ENCODE measurements at places on chromosomes 5 and 9.

DNA sequence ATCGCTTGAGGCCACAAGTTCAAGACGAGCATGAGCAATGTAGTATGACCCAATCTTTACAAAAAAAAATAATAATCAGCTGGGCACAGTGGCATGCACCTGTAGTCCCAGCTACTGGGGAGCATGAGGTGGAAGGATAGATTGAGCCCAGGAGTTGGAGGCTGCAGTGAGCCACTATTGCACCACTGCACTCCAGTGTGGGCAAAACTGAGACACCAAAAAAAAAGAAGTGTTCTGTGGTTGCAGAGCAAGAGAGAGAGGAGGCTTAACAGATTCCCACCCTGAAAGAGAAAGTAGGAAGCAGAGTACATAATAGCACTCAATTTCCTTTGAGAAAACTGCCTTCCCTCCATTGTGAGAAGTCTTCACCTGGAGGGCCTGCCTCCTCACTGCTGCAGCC, 52.6 kb downstream of the ALDH7A1 start:
- no peak for DNase-seq

GRCh38 chr9:91571036-91571435, 147.4 kb upstream of the NFIL3 start:
- no peak for DNase-seq

- DNase-seq = no peak
These were observed 54.9 kb upstream of the N4BP3 start for GRCh38 chr5:178058321-178059012.

GRCh38 chr5:134209477-134210245, 16.2 kb downstream of the PPP2CA start:
- no peak for DNase-seq

GRCh38 chr9:95481000-95481399, 35.8 kb downstream of the PTCH1 start:
- DNase-seq = no peak

Data from ureter (tissue), 1 donor.